ENCODE measurements at places on chromosomes 5 and 9.
A peak's percentile ranks its signal among the peaks of the same experiment; 100 is the strongest.

DNA sequence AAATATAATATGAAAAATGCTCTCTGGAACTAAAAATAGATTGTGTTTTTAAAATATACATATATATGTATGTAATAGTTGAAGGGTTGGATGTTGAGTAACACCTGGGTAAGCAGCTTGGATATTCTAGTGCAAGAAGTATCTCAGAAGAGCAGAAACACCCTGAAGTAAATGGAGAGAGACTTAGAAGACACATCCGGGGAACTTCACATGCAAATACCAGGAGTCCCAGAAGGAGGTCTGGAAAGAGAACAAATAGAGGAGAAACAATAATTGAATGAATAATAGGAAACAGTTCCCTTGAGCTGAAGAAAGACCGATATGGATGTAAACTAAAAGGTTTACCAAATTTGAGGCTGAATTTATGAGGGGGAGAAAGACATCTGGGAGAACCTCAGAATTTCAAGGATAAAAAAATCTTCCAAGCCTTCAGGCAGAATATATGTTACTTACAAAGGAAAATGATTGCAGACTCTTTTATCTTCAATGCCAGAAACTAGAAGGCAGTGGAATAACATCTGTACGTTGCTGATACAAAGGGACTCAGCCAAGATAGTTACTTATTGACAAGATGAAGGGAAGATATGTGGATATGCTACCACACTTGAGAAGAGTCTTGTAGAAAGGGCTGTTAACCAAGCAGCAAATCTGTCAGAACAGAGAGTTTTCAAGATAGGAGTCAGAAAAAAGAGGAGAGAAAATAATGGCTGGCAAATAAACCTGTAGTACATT, 42.7 kb downstream of the HSDL2 start:
- DNase-seq: no peak

DNA sequence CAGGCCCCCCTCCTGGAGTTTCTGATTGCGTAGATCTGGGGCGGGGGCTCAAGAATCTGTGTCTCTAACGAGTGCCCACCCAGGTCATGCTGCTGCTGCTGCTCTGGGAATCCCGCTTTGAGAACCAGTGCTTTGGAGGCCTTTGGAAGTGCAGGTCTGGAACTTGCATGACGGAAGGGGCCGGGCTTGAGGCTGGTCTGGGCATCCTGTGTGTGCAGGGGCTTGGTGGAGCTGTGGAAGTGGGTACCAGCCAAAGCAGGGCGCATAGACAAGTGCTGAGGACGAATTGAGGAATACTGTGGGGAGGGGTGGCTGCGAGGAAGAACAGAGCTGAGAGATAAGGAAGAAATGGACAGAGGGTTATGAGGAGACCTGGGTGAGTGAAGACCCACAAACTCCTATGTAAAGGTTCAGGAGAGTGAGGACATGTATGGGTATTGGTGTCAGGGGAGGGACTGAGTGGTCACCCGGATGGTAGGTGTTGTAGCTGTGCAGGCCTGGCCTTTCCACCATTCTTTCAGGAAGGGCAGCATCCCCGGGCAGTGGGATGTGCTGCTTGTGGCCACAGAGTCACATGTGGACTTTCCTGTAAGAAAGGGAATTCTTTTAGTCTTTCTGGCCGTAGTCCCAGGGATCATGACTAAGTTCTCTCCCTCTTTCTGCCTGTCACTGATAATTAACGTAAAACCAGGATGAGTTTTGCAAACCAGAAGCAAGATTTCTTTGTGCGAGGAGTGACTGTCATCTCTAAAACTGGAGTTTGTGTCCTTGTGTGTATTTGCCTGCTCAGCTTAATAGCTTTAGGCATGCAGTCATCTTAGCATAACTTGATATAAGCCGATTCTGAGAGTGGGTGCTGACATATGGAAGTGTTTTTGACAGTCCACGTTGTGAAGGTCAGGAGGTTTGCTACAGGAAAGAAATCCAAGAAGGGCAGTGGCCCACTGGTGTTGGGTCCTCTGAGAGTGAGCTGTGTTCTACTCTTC, 43.3 kb upstream of the TJP2 start:
- peak; percentile 39 for DNase-seq

- DNase-seq: no peak
These were observed 3.6 kb upstream of the CTXN3 start for GRCh38 chr5:127645300-127645726.

DNA sequence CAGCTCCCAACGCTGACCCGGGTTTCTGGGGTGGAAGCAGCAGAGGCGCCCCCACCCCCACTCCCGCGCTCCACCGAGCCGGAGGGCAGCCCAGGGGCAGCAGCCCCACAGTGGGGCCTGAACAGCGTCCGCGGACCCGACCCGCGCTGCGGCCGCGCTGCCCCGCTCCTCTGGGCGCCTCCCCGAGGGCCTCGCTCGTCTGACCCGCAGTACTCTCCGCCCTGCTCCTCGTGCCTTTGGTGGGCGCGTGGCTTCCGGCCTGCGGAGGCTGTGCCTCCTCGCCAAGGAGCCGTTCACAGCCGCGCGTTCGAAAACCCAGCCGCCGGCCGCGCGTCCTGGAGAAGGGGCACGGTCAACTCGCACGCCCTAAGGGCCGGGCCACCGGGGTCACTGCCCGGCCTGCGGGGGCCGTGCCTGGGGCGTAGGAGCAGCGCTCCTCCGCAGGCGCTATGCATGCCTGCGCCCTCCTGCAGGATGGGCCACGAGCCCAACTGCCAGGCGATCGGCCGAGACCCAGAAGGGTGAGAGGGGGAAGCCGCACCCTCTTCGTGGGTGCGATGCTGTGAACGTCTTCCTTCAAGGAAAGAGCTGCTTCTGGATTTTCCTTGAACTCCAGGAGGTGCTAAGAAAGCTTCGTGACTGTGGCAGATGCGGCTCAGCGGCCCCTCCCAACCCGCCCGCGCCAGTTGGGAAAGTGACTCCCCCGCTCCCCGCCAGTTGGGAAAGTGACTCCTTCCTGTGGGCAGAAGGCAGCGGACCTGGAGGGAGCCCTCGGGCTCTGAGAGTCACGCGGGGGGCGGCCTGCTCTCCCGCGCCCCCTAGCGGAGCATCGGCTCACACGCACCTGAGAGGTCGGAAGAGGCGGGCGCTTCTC, 82.7 kb downstream of the HSD17B3 start:
- no peak for DNase-seq

DNA sequence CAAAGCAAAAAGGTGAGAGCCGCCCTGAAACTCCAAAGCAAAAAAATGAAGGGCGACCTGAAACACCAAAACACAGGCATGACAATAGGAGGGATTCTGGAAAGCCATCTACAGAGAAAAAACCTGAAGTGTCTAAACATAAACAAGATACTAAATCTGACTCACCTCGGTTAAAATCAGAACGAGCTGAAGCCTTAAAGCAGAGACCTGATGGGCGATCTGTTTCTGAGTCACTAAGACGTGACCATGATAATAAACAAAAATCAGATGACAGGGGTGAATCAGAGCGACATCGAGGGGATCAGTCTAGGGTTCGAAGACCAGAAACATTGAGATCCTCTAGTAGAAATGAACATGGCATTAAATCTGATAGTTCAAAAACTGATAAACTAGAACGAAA, 108.8 kb downstream of the NIPBL start:
- DNase-seq: no peak

GRCh38 chr9:14349447-14350348, 35.8 kb upstream of the NFIB start:
- no peak for DNase-seq

DNA sequence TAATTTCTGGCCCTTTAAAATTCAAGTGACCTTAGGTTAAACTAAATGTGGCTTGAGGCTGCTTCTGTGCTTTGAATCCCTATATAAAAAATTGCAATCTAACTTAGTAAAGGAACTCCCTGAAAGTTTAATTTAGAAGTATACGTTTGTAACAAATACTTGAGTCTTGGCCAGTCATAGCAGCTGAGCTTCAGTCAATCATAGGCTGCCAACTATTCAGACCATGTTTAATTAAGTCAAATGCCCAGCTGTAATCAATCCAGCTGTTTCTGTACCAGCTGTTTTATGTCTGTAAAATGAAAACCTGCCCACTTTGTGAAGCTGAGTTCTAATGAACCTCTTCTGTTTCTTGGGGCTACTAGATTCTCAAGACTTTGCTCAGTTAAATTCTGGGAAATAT, 760.1 kb downstream of the MAT2B start:
- no peak for DNase-seq

DNA sequence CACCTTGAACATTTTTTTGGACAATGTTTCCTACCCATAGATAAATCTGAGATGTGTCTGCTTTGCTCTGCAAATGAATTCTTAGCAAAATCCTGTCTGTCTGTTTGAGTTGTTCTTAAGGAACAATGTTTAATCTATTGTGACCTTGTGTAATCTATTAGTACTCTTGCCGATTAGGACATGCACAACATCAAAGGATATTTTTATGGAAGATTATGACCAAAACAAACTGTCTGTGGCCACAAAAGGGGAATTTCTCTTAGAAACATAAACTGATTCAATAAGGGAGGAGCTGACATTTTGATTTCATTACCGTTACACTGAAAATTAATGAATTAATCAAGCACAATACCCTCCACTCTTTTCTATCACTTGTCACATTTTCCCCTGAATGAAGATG, 323.0 kb upstream of the PRR16 start:
- DNase-seq: no peak

DNA sequence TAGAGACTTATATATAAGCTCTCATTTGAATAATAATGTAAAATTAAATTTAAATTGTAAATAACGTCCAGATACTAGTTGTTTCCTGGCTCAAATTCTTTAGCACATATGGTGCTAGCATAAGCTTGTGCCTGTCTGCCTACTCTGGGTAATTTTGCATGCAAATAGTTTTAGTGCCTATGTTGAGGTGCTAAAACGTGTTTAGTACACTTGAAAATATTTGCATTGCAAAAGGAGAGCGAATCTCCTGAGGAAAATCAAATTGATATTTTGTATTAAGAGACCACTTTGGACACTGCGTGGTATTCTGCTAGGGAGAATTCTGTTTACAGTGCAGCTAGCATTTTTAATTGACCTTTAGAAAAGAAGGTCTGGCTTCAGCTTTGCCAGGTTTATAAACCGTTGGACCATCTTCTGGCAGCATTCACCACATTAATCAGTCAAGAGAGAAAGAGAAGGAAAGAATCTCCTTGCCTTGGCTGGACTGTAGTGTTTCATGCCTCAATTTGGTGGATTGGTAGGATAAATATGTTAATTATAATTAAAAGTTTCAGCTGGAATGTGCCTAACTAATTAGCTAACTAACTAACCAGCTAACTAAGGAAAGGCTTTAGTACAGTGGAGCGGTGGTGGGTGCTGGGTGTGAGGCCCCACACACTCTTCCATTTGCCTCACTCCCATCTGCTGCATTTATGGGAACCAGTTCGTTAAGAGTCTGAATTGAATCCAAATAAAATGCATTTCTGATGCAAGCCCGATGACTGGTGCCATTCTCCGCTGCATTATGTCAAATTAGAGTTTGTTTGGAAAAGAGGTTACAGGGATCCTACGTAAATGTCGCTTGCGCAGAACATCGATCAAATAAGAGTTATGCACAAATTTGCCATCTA, 150.1 kb upstream of the MPDZ start:
- no peak for DNase-seq

DNA sequence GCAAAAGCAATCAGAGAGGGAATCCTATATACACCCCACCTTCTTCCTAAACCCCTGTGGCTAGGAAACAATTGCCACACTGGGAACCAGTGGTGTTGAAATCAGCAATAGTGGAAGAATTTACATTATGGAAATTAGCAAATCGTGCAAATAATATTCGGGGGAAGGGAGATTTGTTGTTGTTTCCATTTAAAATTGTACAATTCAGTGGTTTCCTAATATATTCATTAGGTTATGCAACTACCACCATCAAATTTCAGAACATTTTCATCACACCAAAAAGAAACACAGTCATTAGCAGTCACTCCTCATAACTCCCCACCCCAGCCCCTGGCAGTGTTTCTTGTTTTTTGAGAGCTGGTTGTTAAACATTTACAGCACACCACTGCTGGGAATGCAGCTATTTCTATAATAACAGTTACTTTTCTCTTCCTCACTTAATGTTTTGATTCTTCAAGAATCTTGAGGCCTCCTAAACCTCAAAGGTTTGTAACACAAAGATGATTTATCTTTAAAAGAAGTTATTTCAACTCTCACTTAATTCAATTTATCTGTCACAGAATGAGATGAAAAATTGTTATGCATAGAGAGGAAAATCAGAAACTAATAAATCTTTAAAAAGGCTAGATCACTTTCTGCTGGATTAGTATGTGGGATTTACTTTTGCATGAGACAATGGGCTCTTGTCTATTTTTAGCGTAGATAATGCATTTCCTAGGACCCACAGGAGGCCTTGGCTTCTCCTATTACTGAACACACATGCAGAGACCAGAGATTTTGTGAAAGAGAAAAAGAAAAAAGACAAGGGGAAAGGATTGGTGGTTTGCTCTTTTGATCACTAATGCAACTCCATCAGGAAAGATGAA, 91.8 kb upstream of the DAPK1 start:
- no peak for DNase-seq

DNA sequence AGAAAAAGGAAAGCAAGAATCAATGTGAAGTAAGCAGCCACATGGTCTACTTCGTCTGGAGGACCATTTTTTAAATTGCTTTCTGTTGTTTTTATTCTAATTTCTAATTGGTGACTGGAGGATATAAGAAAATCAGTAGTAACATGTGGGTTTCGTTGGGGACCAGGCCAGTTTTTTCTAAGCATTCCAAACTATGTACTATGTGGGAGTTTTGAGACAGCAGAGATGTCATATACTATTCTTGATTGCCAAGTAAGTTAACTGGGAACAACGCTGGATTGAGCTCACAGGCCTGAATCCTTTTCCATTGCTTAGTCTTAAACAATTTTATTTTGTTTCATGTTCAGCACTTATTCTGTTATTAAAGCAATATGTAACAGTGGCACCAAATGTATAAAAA, 225.7 kb downstream of the TMEM167A start:
- DNase-seq: no peak

GRCh38 chr5:136729901-136730355, 364.6 kb upstream of the TRPC7 start:
- no peak for DNase-seq

DNA sequence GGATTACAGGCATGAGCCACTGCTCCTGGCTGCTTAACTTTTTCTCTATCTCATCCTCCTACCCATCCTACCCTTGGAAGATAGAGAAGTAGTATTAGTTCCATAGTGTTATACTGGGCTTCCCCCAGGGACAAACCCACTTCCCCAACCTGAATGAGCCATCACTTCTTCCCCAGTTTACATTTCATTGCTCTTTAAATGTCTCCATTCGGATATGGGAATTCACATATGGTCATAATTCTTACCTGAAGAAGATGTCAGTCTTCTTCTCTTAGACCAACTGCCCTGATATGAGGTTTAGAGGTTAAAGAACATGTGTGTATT, 1.9 kb downstream of the CD274 start:
- no peak for DNase-seq

All from type B pancreatic cell (in vitro differentiated cells).